T-helper 1 cell (primary cell): ENCODE measurements at places on chromosomes 11 and 22.

GRCh38 chr11:45180179-45180847 lies 33.9 kb downstream of the PRDM11 start:
- DNase-seq, result no peak

DNA sequence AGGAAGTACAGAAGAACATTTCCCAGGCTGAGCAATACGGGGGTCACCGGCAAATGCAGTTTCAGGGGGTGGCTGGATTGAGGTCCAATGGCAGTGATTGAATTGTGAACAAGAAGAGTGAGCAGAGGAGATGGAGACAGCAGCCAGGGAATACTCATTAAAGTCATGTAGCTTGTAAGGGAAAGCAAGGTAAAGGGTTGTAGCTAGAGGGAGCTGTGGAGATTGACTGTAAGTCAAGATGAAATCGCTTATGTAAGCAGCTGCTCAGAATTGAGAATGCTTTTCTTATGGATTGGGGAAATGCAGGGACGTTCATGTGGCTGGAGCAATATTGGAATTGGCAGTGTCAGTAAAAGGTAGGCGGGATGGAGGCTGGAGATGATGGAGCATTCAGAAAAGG lies 111.4 kb upstream of the TBCEL start:
- no peak for DNase-seq

DNA sequence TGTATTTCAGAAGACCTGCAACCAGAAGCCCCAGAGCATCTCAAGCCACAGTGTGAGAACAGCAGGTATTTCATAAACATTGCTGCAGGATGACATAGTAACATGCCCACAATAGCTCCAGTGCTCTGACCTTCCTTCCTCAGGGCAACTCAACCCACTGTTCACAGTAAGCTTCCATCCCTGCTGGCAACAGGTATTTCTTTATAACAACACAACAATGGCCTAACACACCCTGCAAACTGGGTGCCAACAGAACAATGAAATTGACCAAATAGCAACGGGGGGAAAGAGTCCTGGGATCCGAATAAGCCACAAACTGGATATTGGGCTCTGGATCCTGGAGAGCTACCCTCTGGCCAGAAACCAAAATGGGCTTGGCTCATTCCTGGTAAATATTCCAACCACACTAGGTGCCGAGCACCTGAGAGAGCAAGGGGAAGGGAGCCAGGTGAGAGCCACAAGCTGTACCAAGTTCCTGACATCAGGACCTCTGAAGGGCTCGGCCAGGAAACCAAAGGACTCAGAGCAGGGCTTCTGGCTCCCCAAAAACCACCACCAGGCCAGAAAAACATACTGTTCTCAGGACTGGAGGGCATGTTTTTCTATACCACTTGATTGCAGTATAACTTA lies 99.5 kb downstream of the MICAL3 start:
- DNase-seq, result no peak

GRCh38 chr11:68328374-68329091 lies 16.1 kb downstream of the LRP5 start:
- DNase-seq, result no peak

DNA sequence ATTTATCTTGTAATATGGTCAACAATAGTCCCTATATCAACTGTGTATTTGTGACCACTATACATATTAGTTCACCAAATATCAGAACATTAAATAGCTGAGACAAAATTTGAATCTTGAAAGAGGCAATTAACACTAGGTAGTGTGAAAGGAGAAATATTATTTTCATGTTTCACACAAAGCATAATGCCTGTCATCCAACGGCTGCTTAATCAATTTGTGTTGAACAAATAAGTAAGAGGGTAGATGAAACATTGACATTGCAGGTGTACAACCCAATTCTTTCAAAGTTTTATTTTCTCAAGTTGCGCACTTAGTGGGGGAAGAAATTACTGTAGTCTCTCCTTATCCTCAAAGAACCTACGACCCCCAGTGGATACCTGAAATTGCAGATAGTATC lies 3.4 kb upstream of the OR8I2 start:
- no peak for DNase-seq

DNA sequence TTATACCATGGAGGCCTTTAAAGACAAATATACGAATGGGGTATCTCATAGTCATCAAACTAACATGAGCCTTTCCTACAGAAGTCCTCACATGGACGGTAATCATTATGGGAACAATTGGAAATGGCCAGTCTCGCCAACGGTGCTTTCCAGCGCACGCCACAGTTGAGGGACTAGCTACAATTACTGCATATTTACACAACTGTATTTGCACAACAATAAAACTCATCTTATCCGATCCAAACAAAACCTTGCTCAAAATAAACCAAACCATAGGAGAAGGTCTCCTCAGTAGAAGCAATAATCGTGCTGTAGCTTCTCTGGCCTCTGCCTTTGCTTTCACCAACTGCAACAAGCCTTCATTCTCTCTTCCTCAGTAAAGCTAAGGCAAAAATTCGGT lies 5.9 kb downstream of the CADM1 start:
- DNase-seq, result no peak

DNA sequence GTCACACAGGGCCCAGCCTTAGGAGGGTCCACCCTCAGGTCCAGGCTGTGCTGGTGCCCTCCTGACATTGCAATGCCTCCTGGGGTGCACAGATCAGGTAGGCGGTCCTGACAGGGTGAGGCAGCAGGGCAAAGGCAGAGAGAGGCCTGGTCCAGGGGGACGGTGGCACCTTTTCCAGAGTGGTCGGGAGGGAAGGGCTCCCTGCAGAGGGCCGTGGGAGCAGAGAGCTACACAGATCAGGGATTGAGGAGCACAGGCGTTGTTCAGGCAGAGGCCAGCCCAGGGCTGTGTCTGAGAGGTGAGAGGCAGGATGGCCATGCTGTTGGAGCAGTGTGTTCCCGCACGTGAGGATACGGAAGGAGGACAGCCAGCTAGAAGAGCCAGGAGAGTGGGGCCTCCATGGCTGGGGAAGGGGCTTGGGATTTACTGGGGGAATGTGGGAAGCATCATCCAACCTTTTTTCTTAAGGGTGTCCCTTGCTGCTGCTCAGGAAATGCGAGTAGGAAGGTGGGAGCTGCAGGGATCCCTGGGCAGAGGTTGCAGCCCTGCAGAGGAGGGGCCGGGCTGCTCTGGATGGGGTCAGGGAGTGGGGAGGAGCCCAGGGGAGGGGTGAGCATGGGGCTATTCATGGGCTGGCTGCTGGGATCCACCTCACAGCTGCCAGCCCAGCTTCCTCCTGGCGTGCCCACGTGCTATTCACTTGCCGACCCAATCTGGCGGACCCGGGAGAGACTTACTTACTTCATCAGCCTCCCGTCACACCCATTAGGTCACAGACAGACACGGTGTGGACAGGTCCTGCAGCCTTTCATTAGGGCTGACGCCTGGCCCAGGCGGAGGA lies 1516.4 kb downstream of the TBC1D22A start:
- no peak for DNase-seq

- DNase-seq, result no peak
These were observed 21.6 kb downstream of the MAFF start for GRCh38 chr22:38223289-38223960.

- no peak for DNase-seq
These were observed 60.6 kb downstream of the PPP6R2 start for GRCh38 chr22:50403701-50404101.

- DNase-seq, result no peak
These were observed 41.9 kb downstream of the SNX19 start for GRCh38 chr11:130874396-130874795.

DNA sequence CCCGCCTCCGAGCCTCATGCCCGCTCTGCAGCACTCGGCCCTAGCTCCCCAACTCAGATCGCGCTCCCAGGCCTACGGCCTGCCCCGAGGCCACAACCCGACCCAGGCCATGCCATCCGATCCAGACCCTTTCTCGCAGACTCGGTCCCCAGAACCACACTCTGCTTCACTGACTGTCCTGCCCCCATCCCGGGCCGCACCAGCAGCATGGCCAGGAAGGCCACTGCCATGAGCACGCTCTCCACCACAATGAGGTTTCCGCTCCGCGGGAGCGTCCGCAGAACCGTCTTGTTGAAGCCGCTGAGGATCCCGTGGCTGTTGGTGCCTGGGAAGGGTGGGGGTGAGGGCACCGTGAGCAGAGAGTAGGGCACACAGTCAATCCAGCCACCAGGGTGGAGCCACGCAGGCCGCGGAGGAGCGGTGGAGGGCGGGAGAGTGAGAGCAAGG lies 6.4 kb downstream of the UNC93B1 start:
- no peak for DNase-seq

GRCh38 chr11:57203359-57203758 lies 21.6 kb downstream of the LRRC55 start:
- no peak for DNase-seq

DNA sequence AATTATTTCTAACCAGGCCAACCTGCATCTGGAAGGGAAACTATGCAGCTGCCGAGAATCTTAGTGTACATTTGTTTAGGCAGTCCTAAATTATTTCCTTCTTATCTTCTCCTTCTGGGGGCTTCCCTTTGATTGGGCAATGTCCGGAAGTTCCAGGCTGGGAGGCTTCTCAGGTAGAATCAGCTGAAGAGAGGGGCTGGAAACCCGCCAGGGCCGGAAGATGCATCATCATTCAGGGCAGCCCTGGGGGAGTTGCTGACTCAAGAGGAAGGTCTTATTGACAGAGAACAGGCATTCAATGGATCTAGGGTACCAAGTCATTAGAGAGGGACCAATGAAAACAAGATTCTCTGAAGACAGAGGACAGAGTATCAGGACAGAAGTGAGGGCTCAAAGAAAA lies 150.7 kb downstream of the BLID start:
- no peak for DNase-seq

DNA sequence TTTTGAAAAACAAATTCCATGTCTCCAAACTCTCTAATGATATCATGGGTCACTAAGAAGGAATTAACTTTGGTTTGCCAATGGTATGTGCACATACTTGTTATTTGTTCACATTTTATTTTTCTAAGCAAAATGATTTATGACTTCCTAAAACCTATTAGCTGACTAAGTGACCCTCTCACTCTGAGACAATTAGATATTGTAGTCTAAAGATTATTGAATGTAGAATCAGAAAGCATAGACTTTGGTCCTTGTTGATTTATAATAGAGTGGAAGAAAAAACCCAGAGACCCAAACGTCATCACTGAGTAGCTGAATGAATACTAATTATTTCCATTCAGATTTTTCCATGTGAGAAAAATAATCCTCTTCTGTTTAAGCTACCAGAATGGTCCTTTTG lies 243.5 kb upstream of the ANO3 start:
- DNase-seq, result no peak
